Left renal cortex interstitium (tissue), 4 donors: ENCODE measurements at places on chromosomes 12 and 14.

- DNase-seq: no peak
Observed at GRCh38 chr12:3217683-3218079, 140.5 kb downstream of the TSPAN9 start.

DNA sequence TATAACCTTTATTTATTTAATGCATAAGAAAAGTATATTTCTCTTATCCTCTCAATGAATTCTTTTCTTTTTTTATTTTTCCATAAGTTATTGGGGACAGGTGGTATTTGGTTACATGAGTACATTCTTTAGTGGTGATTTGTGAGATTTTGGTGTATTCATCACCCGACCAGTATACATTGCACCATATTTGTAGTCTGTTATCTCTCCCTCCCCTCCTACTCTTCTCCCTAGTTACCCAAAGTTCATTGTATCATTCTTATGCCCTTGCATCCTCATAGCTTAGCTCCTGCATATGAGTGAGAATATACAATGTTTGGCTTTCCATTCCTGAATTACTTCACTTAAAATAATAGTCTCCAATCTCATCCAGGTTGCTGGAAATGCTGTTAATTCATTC is 1900.0 kb upstream of the SEL1L start:
- DNase-seq: no peak

GRCh38 chr14:53955671-53956426 is 776 bp downstream of the BMP4 start:
- no peak for DNase-seq

DNA sequence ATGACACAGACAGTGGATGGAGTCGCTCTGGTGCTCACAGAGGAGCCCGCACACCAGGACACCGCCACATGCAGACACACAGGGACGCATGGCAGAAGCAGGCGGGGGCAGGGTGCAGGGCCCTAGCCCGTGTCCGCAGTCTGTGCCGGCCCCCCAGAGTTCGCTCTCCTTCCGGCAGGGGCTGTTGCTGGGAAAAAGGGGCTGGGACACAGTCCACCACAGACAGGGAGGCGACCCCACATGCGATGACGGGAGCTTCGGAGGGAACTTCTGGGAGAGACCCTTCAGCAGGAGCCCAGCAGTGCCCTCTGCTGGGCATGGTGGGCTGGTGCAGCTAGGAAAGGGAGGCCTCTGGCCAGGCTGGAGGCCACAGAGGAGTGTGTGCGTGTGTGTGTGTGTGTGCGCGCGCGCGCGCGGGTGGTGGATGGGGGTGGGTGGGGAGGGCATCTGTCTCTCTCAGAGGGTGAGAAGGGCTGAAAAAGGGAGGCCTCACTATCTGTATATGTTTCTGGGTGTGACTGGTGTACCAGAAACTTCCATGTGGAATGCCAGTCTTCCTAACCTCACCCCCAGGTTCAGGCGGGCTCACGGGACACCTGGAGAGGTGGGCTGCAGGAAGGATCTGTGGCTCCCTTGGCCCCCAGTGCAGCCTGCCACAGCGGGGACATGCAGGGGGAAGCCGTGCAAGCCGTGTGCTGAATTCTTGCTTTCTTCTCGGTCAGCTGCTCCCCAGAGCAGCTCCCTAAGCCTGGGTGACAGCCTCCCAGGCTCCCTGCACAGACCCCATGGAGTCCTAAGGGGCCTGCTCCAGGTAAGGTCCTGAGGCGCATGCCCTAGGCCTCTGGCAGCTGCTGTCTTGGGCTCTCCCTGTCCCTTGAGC is 60.7 kb downstream of the PLEKHG3 start:
- DNase-seq: peak; percentile 80

DNA sequence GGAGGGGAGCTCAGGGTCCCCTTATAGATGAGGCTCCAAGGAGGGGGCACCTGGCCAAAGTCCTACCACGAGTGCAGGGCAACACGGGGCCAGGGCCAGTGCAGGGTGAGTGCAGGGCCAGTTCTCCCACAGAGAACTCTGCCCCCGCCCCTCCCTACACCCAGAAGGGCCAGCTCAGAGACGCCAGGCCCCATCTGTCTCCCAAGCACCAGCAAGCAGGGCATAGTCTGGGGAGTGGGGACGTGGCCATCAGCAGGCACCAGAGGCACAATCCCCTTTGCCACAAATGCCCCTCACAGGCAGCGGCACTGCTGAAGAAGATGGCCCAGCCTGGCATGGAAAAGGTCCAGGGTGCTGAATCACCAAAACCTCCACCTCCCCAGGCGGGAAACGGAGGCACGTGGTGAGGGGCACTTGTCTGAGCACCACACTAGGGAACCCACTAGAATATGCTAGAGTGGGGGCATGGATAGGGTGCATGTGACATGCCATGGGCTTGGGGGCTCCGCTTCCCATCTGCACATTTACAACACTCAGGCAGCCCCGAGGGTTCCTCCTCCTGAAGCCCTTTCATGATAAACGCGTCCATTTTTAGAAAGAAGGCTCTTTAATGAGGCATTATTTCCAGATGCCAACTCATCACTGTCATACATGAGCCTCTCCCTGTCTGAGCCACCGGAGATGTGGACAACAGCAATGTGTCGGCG is 17.8 kb downstream of the CCDC85C start:
- no peak for DNase-seq

DNA sequence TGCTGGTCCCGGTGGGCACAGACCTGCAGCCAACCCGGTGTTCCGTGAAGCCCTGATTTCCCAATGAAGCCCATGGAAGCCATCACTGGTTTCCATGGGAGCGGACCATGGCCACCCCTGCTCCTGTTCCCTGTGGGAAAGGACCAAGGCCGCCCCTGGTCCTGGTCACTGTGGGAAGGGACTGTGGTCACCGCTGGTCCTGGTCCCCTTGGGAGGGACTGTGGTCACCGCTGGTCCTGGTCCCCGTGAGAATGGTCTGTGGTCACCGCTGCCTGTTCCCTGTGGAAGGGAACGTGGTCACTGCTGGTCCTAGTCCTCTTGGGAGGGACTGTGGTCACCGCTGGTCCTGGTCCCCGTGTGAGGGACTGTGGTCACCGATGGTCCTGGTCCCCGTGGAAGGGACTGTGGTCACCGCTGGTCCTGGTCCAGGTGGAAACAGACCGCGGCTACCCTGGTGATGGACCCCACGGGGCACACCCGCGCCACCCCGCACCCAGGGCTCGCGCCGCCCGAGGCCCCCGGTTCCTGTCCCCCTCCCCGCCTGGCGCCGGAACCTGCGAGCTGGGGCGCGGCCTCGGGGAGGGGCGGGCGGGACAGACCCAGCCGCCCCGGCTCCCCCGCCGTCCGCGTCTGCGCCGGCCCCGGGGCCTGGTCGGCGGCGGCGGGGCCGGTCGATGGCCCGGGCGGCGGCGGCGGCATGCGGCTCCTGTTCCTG is at the start of gene GLT1D1:
Gene GLT1D1, plus strand, starts transcription at position 594 of the 715 bp plus-strand sequence. Its CDS starts 104 bp downstream, at position 698.
- DNase-seq: no peak

DNA sequence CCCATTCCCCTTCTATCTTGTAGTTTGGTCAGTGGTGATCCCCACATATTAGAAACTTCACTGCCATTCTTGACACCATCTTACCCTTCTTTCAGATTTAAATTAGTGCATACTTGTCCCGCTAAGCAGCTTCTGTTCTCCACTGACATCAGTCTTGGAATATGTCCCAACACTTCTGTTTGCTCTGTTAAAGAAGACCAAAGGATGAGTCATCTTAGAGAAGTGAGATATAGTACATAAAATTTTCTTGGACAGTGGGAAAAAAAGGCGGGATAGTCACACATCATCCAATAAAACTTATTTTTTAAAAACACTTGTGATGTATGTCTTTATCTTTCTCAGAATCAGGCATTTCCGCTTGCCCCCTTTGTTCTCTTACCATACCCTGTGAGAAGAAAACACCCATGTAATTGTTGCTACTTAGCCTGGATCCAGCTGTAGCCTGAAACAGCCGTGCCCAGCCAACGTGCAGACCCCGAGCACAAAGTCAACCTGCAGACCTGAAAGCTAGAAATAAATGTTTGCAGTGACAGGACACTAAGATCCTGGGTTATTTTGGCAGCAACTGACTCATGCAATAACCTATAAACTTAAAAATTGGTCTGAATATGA is 100.1 kb upstream of the PDE3A start:
- DNase-seq: no peak

DNA sequence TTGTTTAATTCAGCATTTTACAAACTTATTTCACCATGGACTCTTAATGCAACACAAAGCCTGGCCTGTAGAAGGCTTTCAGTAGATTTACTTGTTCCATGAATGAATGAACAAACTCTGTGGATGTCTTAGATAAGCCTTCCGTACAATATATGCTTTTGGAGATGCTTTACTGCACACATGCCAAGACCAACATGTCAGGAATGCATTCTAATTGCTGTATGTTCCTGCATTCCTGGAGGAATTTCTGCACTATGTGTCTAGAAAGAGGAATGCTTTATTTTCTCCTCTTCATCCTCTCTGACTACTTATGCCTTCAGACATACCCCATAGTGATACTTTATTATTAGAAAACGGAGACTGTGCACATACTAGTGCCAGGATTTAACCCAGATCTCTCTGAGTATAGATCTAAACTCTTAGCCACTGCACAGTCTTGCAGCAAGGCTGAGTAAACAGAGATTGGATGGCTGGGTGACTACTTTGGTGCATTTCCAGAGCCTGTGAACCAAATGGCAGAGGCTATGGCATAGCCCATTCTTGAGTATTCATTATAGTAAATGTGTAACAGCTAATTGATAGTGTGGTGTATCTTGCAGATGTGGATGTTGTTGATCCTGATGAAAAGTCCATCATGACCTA is 108.2 kb downstream of the SYNE2 start:
- DNase-seq: no peak
